ENCODE measurements at places on chromosomes 6 and 20. TPM values are rescaled to one million over a fixed set of nuclear protein-coding genes. Genes with fewer than 3 reads are reported as not detected.
A peak's percentile ranks its signal among the peaks of the same experiment; 100 is the strongest.

Gene HLA-DOB
- 0.18 TPM for polyA plus RNA-seq

Gene ID1
- polyA plus RNA-seq = 574 TPM

GRCh38 chr20:37745553-37745952 lies 51.7 kb downstream of the CTNNBL1 start:
- no peaks in the 10 kb centered on the region for H3K27me3 ChIP-seq
- H3K27ac ChIP-seq = no peak overlapping the region
- H3K4me3 ChIP-seq = no peak overlapping the region
- peaks cover 17% of the 10 kb centered on the region for H3K36me3 ChIP-seq
- H3K4me1 ChIP-seq = peaks cover 12% of the 10 kb centered on the region

GRCh38 chr6:16948396-16948795 lies 153.5 kb upstream of the STMND1 start:
- H3K4me3 ChIP-seq = no peak overlapping the region
- peaks cover 17% of the 10 kb centered on the region for H3K4me1 ChIP-seq
- peak overlapping the region; percentile 72 for H3K27ac ChIP-seq
- no peaks in the 10 kb centered on the region for H3K36me3 ChIP-seq
- no peak for DNase-seq

DNA sequence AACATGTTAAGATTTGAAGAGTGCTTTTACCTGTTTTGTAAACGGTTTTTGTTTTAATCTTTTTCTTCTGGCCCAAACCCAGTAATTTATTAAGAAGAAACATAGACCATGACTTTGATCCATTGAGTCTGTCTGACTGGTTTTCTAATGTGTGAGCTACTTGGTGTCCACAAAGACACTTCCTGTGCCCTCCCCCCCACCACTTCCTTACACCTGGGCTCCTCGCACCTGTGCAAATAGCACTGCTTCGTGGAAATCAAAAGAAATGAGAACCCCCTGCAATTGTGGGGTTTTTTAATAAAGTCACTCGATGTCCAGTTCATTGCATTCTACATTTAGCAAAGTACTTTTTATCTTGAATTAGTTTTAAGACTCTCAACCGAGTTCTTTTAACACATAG lies 65.5 kb downstream of the SMOC2 start:
- H3K27ac ChIP-seq = no peak overlapping the region
- H3K27me3 ChIP-seq = peaks cover 2% of the 10 kb centered on the region
- H3K4me1 ChIP-seq = no peaks in the 10 kb centered on the region
- DNase-seq = no peak

DNA sequence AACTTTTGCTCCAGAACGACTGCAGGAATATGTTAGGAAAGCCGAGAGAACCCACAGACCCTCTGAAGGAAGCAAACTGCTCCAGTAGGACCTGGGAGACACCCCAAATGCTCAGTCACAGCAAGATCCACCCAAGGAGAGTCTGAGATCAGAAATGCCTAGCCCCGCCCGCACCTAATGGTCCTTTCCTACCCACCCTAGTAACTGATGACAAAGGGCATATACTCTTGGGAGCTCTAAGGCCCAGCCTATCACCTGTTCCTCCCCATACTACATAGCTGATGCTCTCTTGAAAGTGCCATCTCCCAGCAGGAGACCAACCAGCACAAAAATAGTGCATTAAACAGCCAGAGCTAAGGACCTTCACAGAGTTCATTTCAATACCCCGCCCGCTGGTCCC lies 67.6 kb downstream of the CD2AP start:
- no peaks in the 10 kb centered on the region for H3K4me1 ChIP-seq
- H3K27ac ChIP-seq = no peak overlapping the region
- DNase-seq = no peak
- H3K4me3 ChIP-seq = no peak overlapping the region
- no peaks in the 10 kb centered on the region for H3K27me3 ChIP-seq
- H3K36me3 ChIP-seq = no peaks in the 10 kb centered on the region

- H3K36me3 ChIP-seq = no peaks in the 10 kb centered on the region
- H3K27ac ChIP-seq = no peak overlapping the region
- H3K27me3 ChIP-seq = no peaks in the 10 kb centered on the region
- no peak overlapping the region for H3K4me3 ChIP-seq
Measured at GRCh38 chr6:34709386-34709785, 12.8 kb upstream of the ILRUN start.

Gene PRRC2A
- 65.3 TPM for polyA plus RNA-seq

DNA sequence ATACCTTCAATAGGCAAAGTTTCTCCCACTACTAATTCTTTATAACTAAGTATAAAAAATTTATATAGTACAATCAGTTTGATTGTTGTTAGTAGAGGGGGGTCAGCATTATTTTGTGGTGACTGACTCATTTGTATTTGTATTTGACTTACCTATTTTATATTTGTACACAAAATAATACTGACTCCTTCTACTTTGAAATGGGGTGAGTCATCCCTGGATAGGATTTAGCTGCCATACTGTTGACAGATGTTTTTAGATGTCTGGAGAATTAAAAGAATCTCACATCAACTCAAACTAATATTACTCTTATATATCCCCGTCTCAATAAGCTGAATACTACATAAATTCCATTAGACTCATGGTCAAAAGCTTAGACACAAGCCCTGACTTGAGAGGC lies 114.9 kb downstream of the FRK start:
- H3K27ac ChIP-seq = no peak overlapping the region
- H3K4me3 ChIP-seq = no peak overlapping the region
- H3K4me1 ChIP-seq = no peaks in the 10 kb centered on the region
- H3K36me3 ChIP-seq = no peaks in the 10 kb centered on the region

Gene PBOV1
- not detected for polyA plus RNA-seq

Gene POM121L2
- polyA plus RNA-seq = not detected

GRCh38 chr6:157724138-157724820 lies 98.8 kb upstream of the SNX9 start:
- DNase-seq = no peak
- H3K4me3 ChIP-seq = no peak overlapping the region
- no peaks in the 10 kb centered on the region for H3K36me3 ChIP-seq
- H3K4me1 ChIP-seq = peaks cover 4% of the 10 kb centered on the region
- H3K27me3 ChIP-seq = no peaks in the 10 kb centered on the region

DNA sequence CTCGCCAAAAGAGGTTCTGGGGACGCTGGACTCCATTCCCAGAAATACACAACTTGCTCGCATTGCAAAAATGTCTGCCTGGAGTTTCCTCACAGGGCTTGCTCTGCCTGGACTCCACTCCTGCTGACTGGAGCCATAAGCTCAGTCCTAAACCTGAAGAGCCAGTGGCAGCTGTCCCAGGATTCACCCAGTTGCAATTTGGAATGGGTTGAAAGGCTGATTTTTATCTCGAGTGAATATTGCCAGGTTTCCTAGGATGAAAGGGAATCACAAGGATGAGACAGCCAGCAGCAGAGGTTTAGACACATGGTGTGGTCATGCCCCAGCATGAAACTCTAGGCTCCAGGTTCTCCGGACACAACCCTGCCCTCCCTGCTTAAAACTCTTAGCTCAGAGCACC lies 223.3 kb downstream of the BMP7 start:
- no peak overlapping the region for H3K4me3 ChIP-seq
- no peaks in the 10 kb centered on the region for H3K4me1 ChIP-seq
- no peak overlapping the region for H3K27ac ChIP-seq
- peaks cover 3% of the 10 kb centered on the region for H3K27me3 ChIP-seq
- H3K36me3 ChIP-seq = no peaks in the 10 kb centered on the region

All from psoas muscle (tissue), 8 donors.